Kidney (tissue), 22 donors: ENCODE measurements at places on chromosomes 11 and 22. TPM values are rescaled to one million over a fixed set of nuclear protein-coding genes. Genes with fewer than 3 reads are reported as not detected.

Gene C22orf31
- not detected for polyA plus RNA-seq

Gene LRRC55
- 0.09 TPM for polyA plus RNA-seq

Gene FAT3
- polyA plus RNA-seq, result 0.09 TPM

Gene MMP27
- not detected for polyA plus RNA-seq

Gene GPR83
- not detected for polyA plus RNA-seq

Gene PIM3
- 96.5 TPM for polyA plus RNA-seq

GRCh38 chr22:50282361-50283155 is 12.4 kb upstream of the MAPK11 start:
- peak; percentile 78 for DNase-seq

DNA sequence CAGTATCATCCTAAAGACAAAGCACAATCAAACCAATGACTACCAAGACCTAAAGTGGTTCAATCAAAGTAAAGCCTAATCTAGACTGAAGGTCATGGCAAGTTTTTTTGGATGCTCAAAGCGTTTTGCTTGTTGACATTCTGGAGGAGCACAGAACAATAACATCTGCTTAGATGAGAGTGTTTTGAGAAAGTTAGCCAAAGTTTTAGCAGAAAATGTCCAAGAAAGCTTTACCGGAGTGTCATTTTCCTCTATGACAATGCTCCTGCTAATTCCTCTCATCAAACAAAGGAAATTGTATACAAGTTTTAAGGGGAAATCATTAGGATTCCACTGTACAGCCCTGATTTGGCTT is 256.9 kb upstream of the FAT3 start:
- DNase-seq, result no peak

GRCh38 chr11:68792400-68792966 is 41.2 kb upstream of the TESMIN start:
- DNase-seq, result no peak
